Lower lobe of right lung (tissue), 2 donors: ENCODE measurements at places on chromosomes 4 and X. TPM values are rescaled to one million over a fixed set of nuclear protein-coding genes. Genes with fewer than 3 reads are reported as not detected.

Gene ARL9
- total RNA-seq, result not detected

DNA sequence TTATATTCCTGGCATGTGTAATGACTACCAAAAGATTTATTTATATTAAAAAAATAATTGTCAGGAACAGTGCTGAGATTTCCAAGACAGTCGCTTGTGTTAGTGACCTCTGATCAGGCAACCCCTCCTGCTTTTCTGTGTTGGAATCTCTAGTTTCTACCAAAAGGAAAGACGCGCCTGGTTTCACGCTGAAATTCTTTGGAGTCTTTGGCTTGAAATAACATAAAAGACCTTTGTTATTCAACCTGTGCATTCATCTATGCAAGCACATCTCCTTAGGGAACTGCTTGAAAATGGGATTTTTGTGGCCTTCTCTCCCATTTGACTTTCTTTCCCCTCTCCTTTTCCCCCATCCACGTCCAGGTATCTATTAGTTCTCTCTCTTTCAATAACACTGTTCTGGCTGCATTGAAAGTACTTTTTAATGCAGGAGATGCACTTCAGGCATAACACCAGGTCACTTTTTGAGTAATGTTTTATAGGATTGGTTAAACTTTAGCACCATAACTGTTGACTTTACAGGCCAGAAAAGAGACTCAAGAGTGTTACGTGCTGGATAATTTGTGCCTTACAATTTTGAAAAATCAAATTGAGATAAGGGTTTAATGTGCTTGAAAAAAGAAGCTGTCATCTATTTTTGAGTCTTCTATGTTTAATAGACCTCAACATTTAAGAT is 172.7 kb downstream of the GPAT3 start:
- DNase-seq, result no peak
- H3K27ac ChIP-seq, result no peak overlapping the region
- no peaks in the 10 kb centered on the region for H3K27me3 ChIP-seq
- H3K4me3 ChIP-seq, result no peak overlapping the region

- H3K36me3 ChIP-seq, result no peaks in the 10 kb centered on the region
- H3K4me1 ChIP-seq, result no peaks in the 10 kb centered on the region
- no peaks in the 10 kb centered on the region for H3K27me3 ChIP-seq
- H3K4me3 ChIP-seq, result no peak overlapping the region
- no peak overlapping the region for H3K27ac ChIP-seq
Measured at GRCh38 chr4:73682508-73682907, 57.9 kb upstream of the CXCL8 start.

DNA sequence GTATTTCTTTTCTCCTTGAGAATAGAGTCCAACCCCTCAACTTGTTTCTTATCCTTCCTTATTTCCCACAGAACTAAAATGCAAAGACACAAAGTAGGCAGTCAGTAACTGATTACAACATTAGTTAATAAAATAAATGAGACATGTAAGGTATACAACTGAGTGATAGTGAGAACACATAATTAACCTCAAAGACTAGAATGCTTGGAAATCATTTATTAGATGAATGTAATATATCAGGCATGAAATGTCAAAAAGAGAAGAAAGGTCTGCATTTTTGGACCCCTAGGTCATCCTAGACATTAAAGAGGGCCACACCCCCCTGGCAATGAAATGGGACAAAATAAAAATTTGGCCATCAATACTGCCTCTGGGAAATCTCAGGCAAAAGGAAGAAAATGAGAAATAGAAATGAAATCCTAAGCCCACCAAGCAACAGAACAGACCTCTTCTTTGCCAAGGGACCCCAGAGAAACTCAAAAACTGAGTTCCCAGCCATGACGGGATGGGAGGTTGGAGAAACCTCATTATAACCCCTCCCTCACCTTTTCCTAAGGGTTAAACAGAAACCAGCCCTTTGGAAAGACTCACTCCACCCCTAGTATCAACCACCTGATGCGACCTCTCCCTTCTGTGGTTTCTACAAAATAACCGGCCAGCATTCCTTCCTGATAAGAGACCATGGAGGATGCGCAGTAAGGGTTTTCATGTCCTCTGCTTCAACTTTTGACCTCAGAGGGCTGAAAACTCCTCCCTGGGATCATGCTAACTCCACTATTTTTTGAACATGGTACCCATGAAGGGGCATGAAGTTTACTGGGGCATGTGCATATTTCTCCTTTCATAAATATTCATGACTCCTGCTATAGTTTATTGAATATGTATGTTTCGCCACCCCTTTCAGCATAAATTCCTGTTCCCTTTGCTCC is 90.0 kb upstream of the EXOC1L start:
- no peak overlapping the region for H3K27ac ChIP-seq
- DNase-seq, result no peak
- H3K4me1 ChIP-seq, result no peaks in the 10 kb centered on the region
- H3K36me3 ChIP-seq, result no peaks in the 10 kb centered on the region
- H3K4me3 ChIP-seq, result no peak overlapping the region

DNA sequence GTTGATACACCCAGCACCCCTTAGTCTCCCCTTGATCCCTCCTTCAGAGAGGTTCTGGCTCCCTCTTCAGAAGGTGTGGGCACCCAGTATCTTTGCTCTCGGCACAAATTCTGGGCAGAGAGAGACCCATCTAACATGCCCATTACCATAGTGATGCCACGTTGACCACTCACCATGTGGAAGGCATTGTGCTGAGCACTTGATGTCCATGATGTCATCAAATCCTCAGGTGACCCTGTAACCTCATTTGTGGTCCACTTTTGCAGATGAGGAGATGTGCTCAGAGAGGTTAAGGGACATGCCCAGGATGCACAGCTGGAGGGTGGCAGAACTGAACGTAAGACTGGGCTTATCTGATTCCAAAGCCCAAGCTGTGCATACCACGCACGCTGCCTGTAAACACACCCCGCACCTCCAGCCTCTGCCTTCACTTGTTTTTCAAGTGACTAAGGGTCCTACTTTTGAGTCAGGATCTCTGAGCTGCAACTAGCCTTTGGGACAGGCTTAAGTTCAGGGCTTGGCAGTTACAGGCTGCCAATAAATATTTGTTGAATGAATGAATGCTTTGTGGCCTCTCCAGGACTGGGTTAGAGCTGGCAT is 55.2 kb downstream of the HTRA3 start:
- no peaks in the 10 kb centered on the region for H3K27me3 ChIP-seq
- no peak overlapping the region for H3K27ac ChIP-seq
- H3K36me3 ChIP-seq, result no peaks in the 10 kb centered on the region
- H3K4me3 ChIP-seq, result no peak overlapping the region
- peaks cover 9% of the 10 kb centered on the region for H3K4me1 ChIP-seq

GRCh38 chrX:21528076-21528475 is 130.1 kb downstream of the KLHL34 start:
- no peaks in the 10 kb centered on the region for H3K27me3 ChIP-seq
- no peak for DNase-seq
- no peaks in the 10 kb centered on the region for H3K36me3 ChIP-seq
- H3K4me1 ChIP-seq, result no peaks in the 10 kb centered on the region
- H3K4me3 ChIP-seq, result no peak overlapping the region
